ENCODE measurements at places on chromosomes 6 and 20.

- no peak for DNase-seq
These were observed 5.7 kb downstream of the CABLES2 start for GRCh38 chr20:62401331-62401779.

DNA sequence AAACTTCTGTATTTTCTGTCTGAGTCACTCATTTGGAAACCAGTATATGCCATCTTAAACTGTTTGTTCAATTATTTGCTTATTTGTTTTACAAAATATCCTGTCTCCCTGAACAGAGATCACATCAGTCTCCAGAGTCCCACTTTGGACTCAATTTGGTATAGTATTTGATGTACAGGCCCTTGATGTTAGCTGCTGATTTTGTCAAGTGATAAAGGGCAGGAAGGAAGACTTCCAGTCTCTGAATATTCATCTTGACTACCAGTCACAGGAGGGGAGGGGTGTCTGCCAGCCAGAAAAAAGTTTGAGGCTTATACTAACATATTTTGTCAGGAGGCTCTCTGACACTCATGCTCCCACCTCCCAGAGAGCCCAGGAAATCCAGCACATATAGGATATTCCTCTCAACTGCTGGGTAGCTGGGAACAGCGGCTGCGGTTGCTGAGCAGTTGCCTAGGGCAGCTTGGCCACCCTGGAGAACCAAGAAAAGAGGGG lies 376.8 kb upstream of the RUNX2 start:
- DNase-seq, result no peak

GRCh38 chr20:8795404-8795803 lies 273.5 kb upstream of the PLCB4 start:
- DNase-seq, result no peak

DNA sequence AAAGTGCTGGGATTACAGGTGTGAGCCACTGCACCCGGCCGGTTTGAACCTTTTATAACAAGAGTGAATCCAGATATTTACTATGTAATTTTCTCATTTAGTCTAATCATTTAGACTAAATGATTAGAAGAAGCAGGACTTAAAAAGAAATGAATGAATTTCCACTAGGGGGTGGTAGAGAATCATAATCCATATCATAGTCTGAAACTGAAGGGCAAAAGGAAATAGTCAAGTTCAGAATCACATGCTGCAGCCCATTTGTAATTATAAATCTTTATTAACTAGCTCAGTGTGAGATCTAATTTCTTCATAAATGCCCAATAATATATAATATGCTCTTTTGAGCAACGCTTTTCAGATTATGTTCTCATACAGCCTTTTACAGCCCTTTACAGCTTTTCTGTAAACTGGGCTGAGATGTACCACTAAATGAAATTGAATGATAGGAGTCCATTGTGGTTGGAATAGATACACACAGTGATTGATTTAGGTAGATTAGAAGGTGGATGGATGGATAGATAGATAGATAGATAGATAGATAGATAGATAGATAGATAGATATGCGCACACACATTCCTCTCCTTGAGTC lies 31.8 kb downstream of the PSMB9 start:
- DNase-seq, result no peak

DNA sequence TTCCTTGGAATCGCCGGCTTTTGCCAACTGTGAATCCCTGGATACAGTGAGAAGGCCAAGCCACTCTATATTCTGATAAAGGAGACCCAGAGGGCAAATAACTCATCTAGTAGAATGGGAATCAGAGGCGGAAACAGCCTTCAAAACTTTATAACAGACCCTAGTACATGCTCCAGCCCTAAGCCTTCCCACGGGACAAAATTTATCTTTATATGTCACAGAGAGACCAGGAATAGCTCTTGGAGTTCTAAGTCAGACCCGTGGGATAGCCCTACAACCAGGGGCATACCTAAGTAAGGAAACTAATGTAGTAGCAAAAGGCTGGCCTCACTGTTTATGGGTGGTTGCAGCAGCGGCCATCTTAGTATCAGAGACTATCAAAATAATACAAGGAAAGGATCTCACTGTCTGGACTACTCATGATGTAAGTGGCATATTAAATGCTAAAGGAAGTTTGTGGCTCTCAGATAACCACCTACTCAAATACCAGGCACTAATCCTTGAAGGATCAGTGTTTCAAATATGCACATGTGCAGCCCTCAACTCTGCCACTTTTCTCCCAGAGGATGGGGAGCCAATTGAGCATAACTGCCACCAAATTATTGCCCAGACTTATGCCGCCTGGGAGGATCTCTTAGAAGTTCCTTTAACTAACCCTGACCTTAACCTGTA lies 29.5 kb downstream of the CEP85L start:
- DNase-seq, result no peak

DNA sequence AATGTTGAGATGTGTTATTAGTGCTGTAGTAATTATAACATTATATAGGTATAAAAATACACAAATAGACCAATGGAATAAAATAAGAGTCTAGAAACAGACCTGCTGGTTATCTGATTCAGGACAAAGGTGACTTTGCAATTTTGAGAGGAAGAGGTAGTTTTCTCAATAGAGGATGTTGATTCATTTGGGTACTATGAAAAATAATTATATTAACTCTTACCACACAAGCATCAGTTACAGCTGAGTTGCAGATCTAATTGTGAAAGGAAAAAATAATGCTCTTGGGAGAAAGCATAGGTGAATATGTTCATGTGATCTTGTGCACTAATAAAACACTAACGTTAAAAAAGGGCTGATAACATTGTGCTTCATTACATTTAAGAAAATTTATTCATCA lies 103.0 kb downstream of the BCKDHB start:
- no peak for DNase-seq

- DNase-seq, result no peak
These were observed 5.6 kb upstream of the MAN1A1 start for GRCh38 chr6:119355157-119355556.

DNA sequence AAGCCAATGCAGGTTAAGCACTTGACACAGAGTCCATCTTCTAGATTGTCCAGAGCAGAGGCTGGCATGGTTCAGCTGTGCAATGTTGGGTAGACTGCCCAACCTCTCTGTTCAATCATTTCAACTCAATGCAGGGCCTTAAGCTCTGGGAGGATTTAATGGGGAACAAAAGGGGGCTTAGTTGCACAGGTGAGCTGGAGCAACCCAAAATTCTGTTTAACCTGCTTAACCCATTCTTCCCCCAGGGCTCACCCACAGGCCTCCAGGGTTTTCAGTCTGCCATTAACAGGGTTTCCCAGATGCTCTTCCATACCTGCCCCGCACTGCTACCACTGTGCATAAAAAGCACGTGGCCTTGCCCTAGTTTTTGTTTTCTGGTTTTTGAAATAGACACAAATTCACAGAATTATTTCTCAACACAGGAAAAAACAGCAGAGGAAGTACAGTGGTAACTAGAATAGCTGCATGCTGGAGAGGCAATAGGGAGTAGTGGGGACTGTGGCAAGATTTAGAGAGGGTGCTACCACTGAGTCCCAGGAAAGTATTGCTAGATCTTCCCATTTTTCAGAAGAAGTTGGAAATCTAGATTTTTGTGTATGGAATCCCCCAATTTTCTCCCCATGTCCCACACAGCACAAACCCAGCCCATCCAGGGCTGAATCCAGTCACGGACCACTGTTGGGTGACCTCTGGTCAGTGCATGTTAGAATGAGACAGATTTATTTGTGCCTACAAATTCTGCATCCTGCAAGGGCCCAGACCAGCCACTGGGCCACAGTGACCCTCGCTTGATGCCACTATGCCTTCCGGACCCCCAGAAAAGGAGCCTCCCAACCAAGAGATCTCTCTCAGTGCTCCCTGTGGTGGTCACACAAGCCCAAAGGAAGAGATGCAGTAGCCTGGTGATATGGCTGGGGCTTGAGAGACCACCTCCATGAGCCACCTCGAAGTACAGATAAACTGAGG lies 4.6 kb downstream of the PTGIS start:
- DNase-seq, result no peak

- DNase-seq, result no peak
These were observed 673.6 kb downstream of the CD109 start for GRCh38 chr6:74369556-74369993.

GRCh38 chr20:22717466-22717865 lies 133.1 kb upstream of the FOXA2 start:
- no peak for DNase-seq

- DNase-seq, result no peak
These were observed 15.2 kb downstream of the CDH22 start for GRCh38 chr20:46293084-46293483.

DNA sequence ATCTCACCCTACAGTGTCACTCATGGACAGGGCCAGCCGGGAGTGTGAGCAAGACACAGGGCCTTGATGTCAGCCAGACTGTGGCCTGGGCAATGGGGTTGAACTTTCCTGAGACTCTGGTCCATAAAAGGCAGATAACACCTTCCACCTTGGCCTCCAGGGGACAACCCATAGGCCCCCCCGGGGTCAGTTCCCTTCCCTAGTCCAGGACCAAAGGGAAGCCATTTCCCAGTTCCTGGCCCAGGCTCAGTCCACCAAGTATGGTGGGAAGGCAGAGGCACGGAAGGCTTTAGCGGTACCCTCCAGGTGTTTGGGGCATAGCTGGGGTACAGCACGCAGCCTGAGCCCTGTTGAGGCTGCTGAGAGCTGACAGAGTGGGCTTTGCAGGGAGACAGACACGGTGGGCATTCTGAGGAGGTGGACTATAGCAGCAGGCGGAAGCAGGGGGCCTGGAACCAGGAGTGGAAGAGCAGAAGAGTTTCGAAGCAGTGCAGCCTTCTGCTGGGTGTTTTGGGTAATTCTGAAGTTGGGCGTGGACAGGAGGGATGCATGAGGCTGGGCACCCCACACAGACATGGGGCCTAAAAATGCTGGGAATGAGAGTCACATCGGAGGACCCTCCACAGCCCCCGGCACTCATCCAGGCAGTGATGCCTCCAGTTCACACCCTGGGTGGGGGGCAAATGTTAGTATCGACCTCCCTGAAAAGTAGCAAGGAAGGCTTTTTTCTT lies 43.9 kb upstream of the CD93 start:
- DNase-seq, result no peak

- no peak for DNase-seq
These were observed 30.4 kb upstream of the TRERF1 start for GRCh38 chr6:42482174-42482573.

DNA sequence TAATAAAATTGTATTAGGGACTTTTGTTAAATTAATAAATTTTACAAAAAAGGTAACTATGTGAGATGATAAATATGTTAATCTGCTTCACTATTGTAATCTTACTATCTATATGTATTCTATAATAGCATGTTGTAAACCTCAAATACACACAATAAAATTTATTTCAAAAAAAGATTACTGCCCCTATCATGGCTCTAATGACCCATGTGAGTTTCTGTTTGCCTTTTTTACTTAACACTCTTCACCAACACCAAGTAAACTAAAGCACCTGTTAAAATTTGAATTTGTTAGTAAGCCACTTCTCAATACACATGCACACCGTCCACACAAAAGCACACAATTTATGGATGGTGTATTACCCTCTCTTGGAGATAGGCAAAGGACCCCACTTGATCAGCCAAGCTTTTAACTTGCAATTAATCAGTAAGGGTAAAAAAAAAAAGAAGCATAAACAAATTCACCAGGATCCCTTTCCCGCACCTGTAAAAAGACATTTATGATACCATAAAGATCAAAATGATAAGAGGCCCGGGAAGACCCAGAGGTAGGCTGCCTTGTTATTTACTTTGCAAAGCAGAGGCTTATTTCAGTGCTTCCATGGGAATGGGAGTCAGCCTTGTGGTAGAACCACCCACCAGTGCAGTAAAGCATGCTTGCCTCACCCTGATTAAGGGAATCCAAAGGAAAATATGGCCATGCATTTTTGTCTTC lies 28.6 kb upstream of the PKHD1 start:
- no peak for DNase-seq

DNA sequence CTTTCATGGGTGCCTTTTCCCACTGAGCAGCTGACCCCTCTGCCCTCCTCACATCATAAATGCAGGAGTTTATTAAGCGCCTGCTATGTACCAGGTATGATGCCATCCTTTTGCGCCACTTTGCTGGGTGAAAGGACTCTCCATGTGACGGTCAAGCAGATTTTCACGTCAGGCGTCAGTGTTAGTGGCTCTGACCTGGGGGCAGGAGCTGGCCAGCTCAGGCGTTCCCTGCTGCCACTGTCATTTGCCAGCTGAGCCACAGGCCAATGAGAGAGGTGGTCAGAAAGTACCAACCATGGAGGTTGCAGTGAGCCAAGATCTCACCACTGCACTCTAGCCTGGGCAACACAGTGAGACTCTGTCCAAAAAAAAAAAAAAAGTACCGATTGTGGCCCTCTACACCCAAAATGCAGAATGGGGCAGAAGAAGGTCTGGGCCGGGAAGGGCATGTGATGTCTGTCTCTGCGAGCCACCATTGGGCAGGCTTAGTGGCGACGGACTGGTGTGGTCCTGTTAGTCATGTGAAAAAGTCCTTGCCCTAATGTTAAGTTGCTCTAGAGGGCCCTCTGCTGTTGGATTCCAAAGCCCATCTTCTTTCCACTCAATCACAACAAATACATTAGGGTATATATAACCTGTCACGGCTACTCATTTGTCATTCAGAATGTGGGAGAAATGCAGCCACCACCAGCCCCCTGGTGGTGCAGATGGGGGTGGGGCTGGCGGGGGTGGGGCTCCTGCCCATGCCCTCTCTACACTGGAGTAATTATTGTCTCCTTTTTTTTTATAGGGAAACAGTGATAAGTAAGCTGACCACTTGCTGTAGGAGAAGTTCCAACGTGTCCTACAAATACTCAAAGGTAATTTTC lies 18.4 kb upstream of the SLC22A1 start:
- DNase-seq, result no peak

DNA sequence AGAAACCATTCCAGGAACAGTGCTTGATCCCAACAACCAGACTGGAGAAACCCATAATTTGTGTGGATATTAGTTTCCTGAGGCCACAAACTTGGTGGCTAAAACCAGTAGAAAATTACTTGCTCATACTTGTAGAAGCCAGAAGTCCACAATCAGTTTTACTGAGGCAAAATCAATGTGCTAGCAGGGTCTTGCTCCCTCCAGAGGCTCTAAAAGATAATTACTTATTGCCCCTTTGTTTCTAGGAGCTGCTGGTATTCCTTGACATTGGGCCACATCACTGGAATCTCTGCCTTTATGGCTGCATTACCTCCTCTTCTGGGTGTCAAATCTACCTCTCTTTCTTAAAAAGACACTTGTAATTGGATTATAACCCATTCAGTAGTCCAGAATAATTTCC lies 142.2 kb upstream of the SAMD5 start:
- no peak for DNase-seq

- DNase-seq, result no peak
These were observed 333.9 kb upstream of the CNR1 start for GRCh38 chr6:88499845-88500699.

Measured in NK-92 treated with Interleukin-12 subunit alpha and Interleukin-12 subunit beta, amount 100 ng/mL, for 24 hours (cell line).